ENCODE measurements at places on chromosomes 5 and 9. TPM values are rescaled to one million over a fixed set of nuclear protein-coding genes. Genes with fewer than 3 reads are reported as not detected.

Gene KCNMB1
- total RNA-seq, result 0.17 TPM

Gene LCN1
- not detected for total RNA-seq

Gene SNCAIP
- 8.0 TPM for total RNA-seq

Gene C5orf52
- not detected for total RNA-seq

Gene QRFP
- total RNA-seq, result not detected

Gene LCN9
- not detected for total RNA-seq

Gene MEF2C
- 1.2 TPM for total RNA-seq

Gene GFRA3
- 1.1 TPM for total RNA-seq

Gene RNF180
- 4.2 TPM for total RNA-seq

Gene ALDOB
- total RNA-seq, result not detected

Gene HCN1
- 7.4 TPM for total RNA-seq

Gene FOXD4L3
- total RNA-seq, result not detected

Gene FAM221B
- total RNA-seq, result not detected

Gene MCCC2
- 62.6 TPM for total RNA-seq

Gene SUSD1
- total RNA-seq, result 5.1 TPM

Gene LURAP1L
- total RNA-seq, result 0.74 TPM

Gene MYORG
- total RNA-seq, result 7.3 TPM

Gene C1QTNF2
- 0.27 TPM for total RNA-seq

Gene PNPLA7
- total RNA-seq, result 0.39 TPM

GRCh38 chr5:180594311-180595045, 3.2 kb upstream of the SCGB3A1 start:
- DNase-seq, result no peak

- DNase-seq, result peak; percentile 48
Measured at GRCh38 chr9:128340691-128341434, 536 bp downstream of the SLC27A4 start.

- no peak for DNase-seq
Measured at GRCh38 chr9:87816036-87816435, 66.6 kb upstream of the SPATA31E1 start.

- DNase-seq, result no peak
Measured at GRCh38 chr5:99721506-99721905, 792.7 kb upstream of the CHD1 start.

GRCh38 chr5:926417-927171, 33.9 kb downstream of the TRIP13 start:
- DNase-seq, result peak; percentile 74

DNA sequence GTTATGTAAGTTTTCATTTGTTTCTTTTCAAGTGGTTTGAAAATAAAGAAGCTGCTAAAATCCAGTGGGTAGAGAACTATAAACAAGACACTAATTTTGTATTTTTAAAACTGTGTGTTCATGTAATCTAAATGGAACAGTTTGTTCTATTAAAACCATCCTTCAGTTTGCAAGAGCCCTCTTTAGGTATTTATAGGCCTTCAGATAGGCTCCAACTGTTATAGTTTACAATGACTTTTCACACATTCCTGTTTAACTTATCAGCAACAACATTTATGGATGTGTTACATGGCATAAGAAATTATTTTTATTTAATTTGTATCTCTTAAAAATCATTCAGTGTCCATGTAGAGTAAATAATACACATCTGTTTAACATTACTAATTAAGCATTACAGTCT, 126.7 kb upstream of the SLCO6A1 start:
- DNase-seq, result no peak

DNA sequence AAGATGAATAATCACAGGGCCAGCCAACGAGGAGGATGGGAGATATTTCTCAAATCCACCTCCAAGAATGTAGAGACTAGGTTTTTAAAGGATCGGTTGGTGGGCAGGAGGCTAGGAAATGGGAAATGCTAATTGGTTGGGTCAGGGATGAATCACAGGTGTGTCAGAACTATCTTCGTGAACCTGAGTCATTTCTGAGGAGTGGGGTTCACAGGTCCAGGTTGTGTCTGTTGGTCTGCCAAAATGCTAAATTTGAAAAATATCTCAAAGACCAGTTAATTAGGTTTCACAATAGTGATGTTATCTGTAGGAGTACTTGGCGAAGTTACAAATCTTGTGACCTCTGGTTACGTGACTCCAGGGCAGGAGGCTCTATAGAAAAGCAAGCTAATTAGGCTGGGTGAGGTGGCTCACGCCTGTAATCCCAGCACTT, 2.6 kb upstream of the PLAA start:
- DNase-seq, result no peak

- no peak for DNase-seq
Measured at GRCh38 chr5:57783693-57784092, 301.1 kb upstream of the ACTBL2 start.

DNA sequence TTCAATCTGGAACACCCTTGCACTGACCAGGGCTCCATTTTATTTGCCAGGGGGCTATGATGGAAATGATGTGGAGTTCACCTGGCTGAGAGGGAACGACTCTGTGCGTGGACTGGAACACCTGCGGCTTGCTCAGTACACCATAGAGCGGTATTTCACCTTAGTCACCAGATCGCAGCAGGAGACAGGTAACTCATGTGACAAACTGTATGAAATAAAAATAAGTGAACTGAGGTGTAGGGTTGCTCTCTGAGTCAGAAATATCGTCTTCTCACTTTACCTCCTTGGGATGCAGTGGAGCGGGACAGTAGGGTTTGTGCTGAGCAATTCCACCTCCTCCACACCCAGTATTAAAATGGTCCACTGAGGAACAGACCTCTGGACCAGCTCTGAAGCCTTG, 22.1 kb downstream of the GABRP start:
- DNase-seq, result no peak

GRCh38 chr9:96557921-96558320, 61.7 kb downstream of the CDC14B start:
- no peak for DNase-seq

GRCh38 chr9:112013266-112013665, 116.7 kb downstream of the UGCG start:
- no peak for DNase-seq

DNA sequence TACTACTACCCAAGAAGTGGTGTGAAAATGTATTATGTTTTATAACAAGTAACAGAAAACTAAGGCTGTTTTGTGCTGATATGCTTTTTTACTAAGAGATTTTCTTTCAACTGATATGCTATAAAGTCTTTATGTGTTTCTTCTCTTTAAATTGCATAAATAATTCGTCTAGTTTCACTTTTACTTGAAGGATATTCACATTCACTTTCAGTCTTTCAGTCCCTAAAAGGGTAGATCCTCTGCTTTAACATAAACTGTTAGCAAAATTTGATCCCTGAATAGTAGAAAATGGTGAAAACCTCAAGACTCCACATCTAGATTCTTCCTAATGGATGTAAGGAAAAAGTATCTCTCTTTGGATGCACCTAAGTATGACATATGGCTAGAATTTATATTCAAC, 69.0 kb upstream of the FST start:
- no peak for DNase-seq

DNA sequence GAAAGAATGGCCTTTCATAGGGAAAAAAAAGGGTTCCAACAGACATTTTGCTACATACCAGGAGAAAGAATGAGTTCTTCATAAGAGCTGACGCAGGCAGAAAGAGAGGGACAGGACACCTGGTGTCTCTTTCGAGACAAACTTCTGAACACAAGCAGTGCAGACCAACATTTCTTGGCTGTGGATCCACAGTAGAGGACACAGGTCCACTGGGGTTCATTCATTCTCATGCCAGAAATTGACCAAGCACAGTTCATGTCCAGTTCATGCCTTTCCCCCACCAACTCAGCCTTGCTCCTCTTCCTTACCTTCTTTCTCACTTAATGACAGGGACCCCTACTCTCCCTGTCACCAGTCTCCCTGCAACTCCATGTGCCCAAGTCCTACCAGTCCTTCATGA, 137.7 kb downstream of the WDR41 start:
- no peak for DNase-seq

- DNase-seq, result peak; percentile 45
Measured at GRCh38 chr9:126688617-126689016, 74.9 kb downstream of the LMX1B start.

GRCh38 chr9:126886034-126886822, 25.8 kb downstream of the ZBTB34 start:
- DNase-seq, result peak; percentile 56

DNA sequence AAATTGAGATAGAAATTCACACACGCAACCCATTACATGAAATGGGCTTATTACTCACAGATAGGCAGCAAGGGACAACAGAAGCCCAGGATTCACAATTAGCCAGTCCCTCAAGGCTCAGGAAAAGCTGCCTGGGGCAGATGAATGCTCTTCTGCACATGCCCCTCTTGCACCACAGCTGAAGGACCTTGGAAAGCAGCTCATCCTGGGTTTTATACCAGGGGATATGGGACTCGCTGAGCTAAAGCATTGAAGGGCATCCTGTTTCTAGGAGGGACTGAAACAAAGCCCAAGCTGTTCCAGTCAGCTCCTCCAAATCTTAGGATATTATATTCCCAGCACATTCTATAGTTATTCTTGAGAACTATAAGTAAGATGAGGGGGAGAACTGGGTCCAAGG, 15.7 kb upstream of the TTC1 start:
- no peak for DNase-seq

DNA sequence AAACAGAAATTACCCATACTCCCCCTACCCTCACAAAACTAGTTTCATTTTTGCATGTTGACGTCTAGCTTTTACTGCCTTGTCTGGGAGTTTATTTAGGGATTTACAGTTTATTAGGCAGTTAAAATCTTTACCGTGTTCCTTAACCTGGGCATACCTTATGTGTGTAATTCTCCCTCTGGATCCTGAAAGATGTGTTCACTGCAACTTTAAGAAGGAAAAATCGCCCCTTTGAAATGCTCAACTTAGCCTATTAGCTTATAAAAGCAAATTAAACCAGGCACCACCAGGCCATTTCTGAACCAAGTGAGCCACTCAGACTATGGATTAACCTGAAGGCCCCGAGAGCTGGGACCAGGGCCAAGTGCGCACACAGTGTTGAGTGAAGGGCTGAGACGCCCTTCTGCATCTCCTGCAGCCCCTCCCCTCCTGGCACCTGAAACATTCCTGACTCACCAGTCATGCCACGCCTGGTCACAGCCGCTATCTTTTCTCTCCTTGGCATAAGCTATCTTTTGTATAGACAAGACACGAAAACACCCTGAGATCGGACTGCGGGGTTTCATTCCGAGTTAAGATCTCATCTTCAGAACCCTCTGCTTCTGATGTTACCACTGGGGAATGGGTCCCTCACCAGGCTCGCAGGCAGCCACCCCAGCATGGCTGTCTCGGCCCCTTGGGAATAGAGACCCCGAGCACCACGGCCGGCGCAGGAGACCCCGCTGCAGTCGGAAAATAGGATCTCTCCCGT, 111.9 kb downstream of the ROR2 start:
- DNase-seq, result no peak

DNA sequence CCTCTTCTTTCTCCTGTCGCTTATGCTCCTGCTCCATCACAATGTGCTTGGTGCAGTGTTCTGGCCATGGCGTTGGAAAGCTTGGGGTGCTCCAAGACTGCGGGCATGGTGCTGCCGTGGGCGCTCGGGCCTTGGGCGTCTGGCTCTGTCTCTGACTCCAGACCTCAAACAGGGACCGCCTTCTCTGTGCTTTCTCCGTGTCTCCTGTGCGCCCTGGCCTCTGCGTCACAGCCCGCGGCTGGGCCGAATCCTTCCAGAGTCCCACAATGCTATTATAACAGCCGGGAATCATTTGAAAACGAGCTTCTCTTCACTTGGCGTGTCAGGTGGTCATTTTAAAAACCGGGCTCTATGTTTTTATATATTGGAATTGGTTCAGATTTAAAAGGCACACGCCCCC, 32.4 kb upstream of the PUM3 start:
- DNase-seq, result no peak

GRCh38 chr5:42767491-42768105, 11.0 kb downstream of the CCDC152 start:
- DNase-seq, result peak; percentile 52

DNA sequence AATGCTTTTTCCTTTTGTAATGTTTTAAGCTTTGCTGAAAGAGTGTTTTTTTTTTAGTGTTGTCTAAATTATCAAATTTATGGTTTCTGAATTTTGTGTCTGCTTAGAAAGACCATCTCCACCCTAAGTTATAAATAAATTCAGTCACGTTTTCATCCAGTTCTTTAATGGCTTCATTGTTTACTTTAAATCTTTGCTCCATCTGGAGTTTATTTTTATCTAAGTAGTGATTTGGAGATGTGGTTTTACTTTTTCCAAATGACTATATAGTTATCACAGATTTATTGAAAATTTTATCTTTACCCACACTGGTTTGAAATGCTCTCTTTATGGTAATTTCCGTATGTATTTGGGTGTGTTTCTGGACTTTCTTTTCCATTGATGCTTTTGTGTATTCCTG, 577.2 kb upstream of the ZNF608 start:
- no peak for DNase-seq

- DNase-seq, result peak; percentile 46
Measured at GRCh38 chr9:85178474-85178873, 508.9 kb downstream of the NTRK2 start.

DNA sequence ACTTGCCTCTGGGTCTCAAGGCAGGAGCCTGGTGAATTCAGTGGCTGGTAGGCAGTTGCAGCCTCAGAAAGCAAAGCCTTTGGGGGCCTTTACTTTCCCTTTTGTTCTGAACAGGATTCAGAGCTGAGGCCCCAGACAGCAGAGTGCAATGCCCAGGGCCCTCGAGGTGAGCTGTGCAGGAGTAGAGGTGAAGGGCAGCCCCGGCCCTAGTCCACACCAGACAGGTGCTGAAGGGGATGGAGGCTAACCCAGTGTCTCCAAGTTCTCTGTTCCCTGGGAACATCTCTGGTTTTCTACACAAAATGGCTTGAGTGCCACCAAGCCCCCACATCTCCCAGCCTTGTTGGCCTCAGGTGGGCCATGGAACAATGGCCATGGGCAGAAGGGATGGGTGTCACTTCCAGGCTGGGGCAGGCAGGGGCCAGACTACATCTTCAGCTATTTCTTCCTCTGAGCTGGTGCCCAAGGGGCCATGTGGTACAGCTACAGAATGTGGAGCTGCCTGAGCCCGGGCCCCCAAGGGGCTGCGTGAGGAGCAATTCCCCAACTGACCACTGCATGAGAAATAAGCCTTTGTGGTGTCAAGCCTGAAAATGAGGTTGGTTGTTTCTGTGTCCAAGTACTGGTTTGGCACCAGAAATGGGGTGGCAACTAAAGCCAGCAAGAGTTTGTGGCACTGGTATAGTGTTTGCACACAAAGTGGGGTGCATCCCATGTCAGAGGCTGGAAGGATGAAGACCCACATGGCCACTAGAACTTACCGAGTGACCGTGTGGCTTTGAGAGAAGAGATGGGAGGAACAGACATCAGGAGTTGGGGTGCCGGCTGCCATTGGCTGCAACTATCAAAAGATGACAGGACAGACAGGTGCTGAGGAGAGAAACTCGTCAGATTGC, 57.8 kb downstream of the BARX1 start:
- DNase-seq, result no peak

GRCh38 chr9:70049672-70050271, 6.1 kb downstream of the MAMDC2 start:
- DNase-seq, result no peak

DNA sequence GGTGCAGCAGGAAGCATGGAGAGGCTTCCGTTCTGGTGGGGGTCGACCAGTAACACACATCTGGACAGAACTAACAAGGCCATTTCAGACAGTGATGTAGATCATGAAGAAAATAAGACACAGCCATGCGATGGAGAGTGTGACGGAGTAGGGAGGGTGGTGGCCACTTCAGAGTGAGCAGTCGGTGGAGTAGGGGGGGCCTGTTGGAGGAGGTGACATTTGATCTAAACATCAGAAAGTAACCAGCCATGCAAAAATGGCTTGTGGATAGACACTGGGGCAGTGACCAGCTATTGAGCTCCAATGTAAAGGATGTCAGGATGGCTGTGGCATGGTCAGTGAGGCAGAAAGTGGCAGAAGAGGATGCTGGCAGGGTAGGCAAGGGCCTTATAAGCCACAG, 65.9 kb downstream of the PPARGC1B start:
- no peak for DNase-seq
